ENCODE measurements at places on chromosomes 13 and 19.

GRCh38 chr19:58566989-58567388, 6.1 kb downstream of the MZF1 start:
- DNase-seq: no peak

DNA sequence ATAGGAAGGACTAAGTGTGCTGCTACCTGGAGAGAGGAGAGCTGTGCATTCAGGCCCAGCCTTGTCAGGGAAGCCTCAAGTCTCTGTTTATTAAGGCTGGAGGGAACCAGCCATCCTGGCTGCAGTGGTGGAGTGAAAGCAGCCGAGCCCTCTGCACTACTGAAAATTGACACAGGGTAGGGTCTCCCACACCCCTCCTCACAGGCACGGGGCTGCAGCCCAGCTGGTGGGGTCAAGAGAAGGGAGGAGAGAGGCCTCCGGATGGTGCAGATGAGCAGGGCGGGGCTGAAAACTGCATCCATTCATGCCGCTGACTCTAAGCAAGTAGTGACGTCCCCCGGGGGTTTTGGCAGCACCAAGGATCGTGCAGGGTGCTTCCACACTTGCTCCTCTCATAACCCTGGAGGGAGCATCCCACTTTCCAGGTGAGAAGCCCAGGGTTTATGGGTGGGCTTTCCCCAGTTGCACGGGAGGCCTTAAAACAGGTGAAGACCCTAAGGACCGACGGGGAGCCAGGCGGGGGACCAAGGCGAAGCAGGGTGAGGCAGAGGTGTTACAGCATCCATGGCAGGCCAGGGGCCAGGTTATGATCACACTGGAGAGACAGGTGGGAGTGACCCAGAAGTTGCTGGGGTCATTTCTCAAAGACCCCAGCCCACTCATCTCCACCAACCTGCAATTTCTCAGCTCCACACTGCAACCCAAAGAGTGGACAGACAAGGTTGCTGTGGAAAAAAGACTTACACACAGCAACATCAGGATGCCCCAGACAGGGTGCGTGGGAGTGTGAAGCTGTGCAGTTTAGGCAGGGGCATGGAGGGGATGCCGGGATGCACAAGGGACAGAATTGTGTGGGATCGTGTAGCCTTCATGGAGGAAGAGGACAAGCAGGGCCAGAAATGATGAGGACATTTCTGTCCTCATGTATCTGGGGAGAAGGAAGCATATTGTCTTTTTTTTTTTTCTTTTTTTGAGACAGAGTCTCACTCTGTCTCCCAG, 36.8 kb downstream of the VSTM2B start:
- DNase-seq: no peak

GRCh38 chr19:4473763-4474513, 1.8 kb downstream of the HDGFL2 start:
- no peak for DNase-seq

- no peak for DNase-seq
These were observed 116.8 kb downstream of the FOXO1 start for GRCh38 chr13:40549500-40550094.

GRCh38 chr13:109628251-109628699, 158.1 kb downstream of the IRS2 start:
- no peak for DNase-seq

DNA sequence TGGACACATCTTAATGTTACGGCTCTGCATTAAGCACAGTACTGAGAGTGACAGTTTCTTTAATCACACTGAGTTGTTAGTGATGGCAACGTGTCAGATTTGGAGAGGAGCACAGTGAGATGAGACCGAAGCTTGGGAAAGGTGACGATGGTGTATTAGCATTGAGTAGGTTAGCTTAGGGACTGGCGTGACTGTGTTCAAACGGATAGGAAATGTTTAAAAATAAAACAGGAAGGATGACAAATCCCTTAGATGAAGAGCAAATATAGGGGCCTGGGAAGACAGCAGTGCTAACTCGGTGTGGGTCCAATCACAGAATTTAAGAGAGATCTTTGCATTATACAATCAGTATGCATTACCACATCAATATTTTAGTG, 384.3 kb downstream of the HS6ST3 start:
- DNase-seq: no peak

- DNase-seq: no peak
These were observed 1.4 kb downstream of the EVI5L start for GRCh38 chr19:7831452-7831851.

- no peak for DNase-seq
These were observed 234.8 kb downstream of the B3GLCT start for GRCh38 chr13:31434613-31435012.

GRCh38 chr13:23505007-23505406, 65.2 kb upstream of the TNFRSF19 start:
- no peak for DNase-seq

GRCh38 chr13:33106656-33107360, 90.6 kb downstream of the KL start:
- DNase-seq: no peak

DNA sequence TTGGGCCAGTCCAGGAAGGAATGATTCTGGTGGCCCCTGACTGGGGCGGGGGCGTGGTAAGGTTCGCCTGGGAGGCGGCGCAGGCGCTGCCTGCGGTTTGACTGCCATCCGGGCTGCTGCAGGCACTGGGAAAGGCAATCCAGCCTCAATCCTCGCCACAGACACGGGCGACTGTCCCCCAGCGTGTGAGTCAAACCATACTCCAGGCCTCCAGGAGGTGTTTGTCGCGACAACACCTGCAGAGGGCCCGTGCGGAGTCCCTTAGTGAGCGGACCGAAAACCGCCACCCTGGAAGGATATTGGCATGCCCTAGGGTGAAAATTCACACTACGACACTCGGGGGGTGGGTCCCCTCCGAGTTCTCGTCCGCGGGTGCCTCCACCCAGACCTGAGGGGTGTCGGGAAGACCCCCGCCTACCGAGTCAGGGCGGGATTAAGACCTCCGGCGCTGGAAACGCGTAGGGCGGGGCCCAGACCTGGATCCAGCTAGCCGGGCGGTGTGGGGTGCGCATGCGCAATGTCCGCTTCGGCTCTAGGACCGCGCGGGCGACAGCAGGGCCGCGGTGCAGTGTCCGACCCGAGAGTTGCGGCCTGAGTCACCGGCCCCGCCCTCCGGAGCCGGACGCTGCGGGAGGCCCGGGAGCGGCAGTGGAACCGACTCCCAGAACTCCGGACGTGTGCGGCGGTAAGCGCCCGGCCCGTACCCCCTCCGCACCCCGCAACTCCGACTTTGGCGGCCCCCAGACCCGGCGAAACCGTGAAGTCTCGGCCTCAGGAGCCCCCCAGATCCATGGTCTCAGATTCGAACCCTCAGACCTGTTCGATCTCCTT, at the start of gene CAPNS1:
CAPNS1 (plus strand) TSS at position 594 of the 831 bp plus-strand sequence. CDS start 946 bp downstream, outside the sequence.
- peak; percentile 94 for DNase-seq

GRCh38 chr13:42119041-42119440, 70.6 kb downstream of the DGKH start:
- DNase-seq: no peak

DNA sequence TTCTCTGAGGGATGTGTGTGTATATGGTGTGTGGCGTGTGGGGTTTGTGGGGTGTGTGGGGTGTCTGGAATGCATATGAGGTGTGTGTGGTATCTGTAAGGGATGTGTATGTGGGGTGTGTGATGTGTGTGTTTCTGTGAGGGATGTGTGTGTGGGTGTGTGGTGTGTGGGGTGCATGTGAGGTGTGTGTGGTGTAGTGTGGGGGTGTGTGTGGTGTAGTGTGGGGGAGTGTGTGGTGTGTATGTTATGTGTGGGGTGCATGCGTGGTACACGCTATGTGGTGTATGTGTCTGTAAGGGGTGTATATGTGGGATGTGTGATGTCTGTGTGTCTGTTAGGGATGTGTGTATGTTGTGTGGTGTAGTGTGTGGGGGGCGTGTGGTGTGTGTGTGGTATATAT, 300.0 kb downstream of the FGF9 start:
- DNase-seq: no peak

DNA sequence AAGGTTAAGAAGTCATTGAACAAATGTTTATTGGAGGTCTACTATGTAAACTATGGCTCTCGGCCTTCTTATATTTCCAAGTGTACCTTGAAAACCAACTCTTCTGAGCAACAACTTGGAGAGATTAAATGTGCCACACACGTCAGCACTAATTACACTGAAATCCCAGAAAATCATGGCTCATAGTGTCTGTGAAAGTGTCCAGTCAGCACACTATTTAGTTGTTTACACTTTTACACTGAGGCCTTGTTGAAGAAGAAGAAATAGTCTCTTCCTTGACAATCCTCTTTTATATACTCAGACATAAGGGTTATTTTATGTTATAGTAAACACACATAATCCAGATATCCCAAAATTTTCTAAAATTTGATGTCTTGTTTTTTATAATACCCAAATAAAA, 30.9 kb upstream of the NBEA start:
- no peak for DNase-seq

GRCh38 chr13:113557013-113557412, 27.5 kb upstream of the TFDP1 start:
- DNase-seq: peak; percentile 12

- no peak for DNase-seq
These were observed 449.3 kb downstream of the PCDH9 start for GRCh38 chr13:66780814-66781213.

DNA sequence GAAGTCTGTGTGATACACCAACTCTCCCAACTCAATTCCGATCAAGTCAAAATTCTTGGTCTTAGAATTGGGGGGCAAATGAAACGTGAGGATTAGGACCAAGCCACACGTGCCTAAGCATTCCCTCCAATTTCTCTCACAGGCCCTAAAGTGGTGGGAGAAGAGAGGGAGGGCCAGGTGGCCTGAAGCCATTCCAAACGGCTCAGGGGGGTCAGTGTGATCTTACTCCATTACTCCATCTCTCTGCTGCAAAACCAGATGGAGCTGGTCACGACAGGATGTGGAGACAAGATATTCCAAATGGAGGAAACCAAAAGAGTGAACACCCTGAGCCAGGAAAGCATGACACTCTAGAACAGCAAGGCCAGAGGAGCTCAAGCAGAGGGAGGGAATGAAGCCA, 195.4 kb downstream of the FOXO1 start:
- no peak for DNase-seq

DNA sequence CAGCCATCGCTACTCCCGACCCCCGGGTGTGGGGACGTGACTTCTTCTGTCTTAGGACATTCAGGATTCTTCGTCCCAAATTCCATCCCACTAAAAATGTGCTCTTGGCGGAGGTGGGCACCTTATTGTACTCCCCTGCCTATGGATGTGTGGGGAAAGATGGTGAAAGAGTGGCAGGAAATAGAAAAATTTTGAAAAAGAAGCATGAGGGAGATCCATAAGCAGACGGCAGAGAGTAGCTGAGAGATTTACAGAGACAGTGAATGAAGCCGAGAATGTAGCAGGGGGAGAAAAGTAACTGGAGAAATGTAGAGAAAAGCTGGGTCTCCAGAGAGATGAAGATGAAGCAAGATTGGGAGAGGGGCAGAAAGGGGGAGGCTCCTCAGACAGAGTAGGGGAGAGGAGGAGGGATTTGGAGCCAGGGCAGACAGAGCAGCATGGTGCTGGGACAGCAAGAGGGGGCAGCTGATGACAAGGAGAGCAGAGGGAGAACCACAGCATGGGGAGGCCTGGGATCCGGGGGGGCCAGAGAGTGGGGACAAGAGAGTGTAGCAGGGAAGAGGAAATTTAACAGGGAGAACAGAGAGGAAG, 843 bp downstream of the ZNF610 start:
- DNase-seq: no peak

- DNase-seq: no peak
These were observed 25.8 kb upstream of the SPATA13 start for GRCh38 chr13:24134757-24135156.

GRCh38 chr13:110616103-110617101, 1.1 kb downstream of the NAXD start:
- DNase-seq: peak; percentile 51

DNA sequence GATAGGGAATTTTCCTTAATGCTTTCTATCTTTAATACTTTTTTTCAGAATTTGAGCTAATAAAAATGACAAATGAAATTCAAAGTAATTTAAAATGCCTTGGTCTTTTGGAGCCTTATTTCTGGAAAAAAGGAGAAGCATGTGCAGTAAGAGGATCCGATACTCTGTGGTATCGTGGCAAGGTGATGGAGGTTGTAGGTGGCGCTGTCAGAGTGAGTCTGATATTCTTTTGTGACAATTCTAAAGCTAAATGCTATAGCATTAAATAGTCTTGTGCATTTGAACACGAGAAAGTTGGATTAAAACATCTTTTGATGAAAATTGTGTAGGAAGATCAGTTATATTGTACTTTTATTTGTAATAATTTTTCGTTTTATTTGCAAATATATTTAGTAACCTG, 95.0 kb downstream of the RNF17 start:
- DNase-seq: no peak

- no peak for DNase-seq
These were observed 32.8 kb upstream of the GPI start for GRCh38 chr19:34332027-34332760.

Measured in activated CD4-positive, alpha-beta memory T cell treated with anti-CD3 and anti-CD28 coated beads, Interleukin-2, amount 10 ng/mL, durations not matched to agents 7 days and 5 days (primary cell).